Esophagus squamous epithelium (tissue), 5 donors: ENCODE measurements at places on chromosomes 16 and 17.

DNA sequence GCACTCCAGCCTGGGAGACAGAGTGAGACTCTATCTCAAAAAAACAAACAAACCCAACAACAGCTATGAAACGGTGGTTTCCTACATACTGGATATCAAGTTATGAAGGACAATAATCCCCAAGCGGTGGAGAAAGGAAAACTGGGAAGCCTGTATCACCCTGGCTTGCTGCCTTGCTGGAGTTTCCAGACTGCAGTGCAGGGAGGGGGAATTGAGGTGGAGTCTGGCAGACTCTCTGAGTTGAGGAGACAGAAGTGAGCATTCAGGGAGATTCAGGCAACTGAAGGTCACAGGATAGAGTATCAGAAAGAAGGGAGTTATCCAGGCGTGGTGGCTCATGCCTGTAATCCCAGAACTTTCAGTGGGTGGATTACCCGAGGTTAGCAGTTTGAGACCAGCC lies 11.9 kb downstream of the QRICH2 start:
- no peak for DNase-seq
- no peaks in the 10 kb centered on the region for H3K27me3 ChIP-seq
- no peaks in the 10 kb centered on the region for H3K36me3 ChIP-seq
- no peak overlapping the region for H3K4me3 ChIP-seq
- H3K4me1 ChIP-seq = no peaks in the 10 kb centered on the region

DNA sequence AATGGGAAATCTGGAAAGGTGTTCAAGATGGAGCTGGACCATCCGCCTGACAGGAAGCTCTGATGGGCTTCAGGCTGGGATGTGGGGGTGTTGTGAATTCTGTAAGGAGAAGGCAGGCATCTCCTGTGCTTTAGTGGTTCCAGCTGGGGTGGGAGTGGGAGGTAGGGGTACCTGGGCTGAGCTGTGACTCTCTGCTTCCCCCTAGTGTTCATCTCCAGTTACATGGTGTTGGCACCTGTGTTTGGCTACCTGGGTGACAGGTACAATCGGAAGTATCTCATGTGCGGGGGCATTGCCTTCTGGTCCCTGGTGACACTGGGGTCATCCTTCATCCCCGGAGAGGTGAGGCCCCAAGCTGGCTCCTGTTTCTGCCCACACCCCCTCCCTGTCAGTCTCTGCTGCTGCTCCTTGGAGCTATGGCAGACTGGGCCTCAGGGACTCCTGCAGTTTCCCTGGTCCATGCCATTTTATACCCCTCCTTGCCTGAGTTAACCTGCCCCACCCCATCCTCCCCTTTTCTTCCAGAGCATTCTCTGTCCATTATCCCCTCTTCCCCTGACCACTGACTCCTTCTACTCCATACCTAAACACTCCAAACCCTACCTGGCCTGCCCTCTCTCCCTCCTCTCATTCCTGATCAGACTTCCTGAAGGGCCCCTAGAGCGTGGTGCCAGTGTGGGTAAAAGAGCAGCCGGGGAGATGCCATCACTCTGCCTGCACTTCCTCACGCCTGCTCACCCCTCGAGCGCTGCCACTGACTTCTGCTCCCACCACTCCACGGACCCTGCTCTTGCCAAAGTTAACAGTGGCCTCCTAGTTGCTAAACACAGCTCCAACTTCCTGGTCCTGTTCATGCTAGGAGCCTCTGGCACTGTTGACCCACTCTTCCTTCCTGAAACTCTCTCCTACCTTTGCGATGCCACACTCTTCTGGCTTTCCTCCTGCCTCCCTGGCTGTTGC lies 3.4 kb downstream of the SPNS1 start:
- no peak overlapping the region for H3K4me3 ChIP-seq
- H3K27me3 ChIP-seq = no peaks in the 10 kb centered on the region
- no peak overlapping the region for H3K27ac ChIP-seq
- DNase-seq = no peak
- H3K4me1 ChIP-seq = peaks cover 8% of the 10 kb centered on the region

DNA sequence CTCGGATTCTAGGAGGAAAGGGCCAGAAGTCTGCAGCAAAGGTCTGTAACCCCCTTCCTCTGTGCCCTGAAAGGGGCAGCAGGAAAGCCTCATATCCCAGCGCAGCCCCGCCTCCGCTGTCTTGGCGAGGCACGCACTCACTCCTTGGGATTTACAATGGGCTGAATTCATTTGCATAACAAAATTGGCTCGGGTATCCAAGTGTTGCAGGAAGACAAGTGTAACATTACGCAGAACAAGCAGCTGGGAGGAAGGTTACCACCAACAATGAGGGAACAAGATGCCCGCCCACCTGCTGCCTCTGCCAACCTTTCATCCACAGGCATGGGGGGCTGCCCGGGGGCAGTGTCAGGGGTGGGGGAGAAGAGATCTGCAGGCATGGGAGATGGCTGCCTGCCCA lies 130.4 kb downstream of the MRM1 start:
- no peaks in the 10 kb centered on the region for H3K4me1 ChIP-seq
- no peak overlapping the region for H3K4me3 ChIP-seq
- H3K27ac ChIP-seq = no peak overlapping the region

GRCh38 chr16:3256146-3256865 lies at the start of gene MEFV:
Gene MEFV, minus strand, starts transcription at chr16:3256633. Its CDS starts 46 bp downstream, at chr16:3256587.
- no peaks in the 10 kb centered on the region for H3K27me3 ChIP-seq
- H3K27ac ChIP-seq = no peak within 1 kb of the TSS
- H3K4me3 ChIP-seq = no peak within 1 kb of the TSS

DNA sequence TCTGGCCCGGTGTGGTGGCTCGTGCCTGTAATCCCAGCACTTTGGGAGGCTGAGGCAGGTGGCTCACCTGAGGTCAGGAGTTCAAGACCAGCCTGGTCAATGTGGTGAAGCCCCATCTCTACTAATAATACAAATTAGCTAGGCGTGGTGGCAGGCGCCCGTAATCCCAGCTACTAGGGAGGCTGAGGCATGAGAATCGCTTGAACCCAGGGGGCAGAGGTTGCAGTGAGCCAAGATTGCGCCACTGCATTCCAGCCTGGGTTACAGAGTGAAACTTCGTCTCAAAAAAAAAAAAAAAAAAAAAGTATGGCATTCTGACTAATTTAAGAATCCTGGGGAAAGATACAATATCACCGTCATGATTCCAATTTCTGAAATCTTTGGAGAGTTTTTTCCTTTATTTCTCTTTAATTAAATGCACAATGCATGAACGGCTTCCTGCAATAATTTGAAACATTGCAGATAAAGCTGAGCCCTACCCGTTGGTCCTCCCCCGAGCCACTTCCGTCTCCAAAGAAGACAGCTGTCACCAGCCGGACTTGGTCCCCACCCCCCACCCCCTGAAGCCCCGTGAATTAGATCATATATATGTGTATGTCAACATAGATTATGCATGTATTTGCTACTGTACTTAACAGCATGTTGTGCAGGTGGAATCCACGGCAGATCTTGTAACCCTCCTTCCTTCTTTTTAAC lies 142.6 kb upstream of the PLCG2 start:
- H3K4me3 ChIP-seq = no peak overlapping the region
- no peaks in the 10 kb centered on the region for H3K27me3 ChIP-seq
- peaks cover 20% of the 10 kb centered on the region for H3K4me1 ChIP-seq
- no peak for DNase-seq
- no peak overlapping the region for H3K27ac ChIP-seq

DNA sequence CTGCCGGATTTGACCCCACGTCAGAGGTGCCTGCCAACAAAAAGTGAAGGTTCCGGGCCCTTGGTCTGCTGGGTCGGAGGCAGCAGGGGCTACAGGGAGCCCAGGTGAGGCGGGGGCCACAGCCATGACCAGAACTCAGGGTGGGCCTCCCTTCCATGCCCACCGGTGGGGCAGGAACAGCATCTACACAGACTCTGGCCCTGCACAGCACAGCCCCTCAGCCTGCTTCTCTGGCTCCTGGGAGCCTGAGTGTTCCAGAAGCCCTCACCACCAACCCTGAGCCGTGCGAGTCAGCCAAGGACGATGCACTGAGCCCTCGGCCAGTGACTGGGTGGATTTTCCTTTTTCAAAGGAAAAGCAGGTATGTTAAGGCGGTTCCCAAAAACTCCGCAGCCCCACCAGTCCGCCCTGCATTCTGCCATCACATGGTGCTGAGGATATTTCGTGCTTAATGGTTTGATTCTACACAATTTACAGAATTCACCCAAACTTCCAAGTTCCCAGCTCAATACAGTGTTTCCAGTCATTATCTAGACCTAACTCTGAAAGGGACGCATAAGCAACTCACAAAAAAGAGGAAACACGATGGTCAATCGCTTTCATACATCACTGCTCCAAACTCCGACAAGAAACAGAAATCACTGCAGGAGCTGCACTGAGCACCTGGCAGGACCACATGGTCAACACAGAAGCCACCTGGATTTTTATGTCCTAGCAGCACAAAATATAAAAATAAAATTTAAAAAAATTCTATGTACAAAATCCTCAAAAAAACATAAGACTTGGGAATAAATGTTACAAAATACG lies 19.4 kb upstream of the C16orf95 start:
- no peak overlapping the region for H3K4me3 ChIP-seq
- peaks cover 35% of the 10 kb centered on the region for H3K36me3 ChIP-seq
- H3K27me3 ChIP-seq = no peaks in the 10 kb centered on the region
- no peak for DNase-seq

DNA sequence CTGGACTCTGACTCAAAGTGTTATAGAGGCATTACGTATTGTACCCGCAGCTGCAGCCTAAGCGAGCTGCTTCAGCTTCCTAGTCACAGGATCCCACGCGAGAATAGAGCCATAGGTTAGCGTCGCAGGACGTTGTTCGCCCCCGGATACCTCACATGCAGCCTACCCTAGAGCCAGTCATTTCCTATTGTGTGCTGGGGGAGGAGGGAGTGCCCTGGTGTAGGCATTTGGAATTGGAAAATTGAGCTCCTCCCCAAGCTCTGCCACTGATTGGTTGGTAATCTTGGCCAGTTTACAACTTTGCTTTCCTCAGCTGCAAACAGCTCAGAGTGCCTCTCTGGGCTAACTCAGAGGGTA lies 530 bp downstream of the NAA60 start:
- H3K27me3 ChIP-seq = no peaks in the 10 kb centered on the region
- peak overlapping the region; percentile 58 for H3K4me3 ChIP-seq
- no peak for DNase-seq
- no peaks in the 10 kb centered on the region for H3K36me3 ChIP-seq
- peak overlapping the region; percentile 77 for H3K27ac ChIP-seq

- H3K27me3 ChIP-seq = no peaks in the 10 kb centered on the region
- no peak overlapping the region for H3K27ac ChIP-seq
- H3K4me3 ChIP-seq = no peak overlapping the region
- H3K4me1 ChIP-seq = no peaks in the 10 kb centered on the region
- no peak for DNase-seq
These were observed 52.7 kb upstream of the NETO2 start for GRCh38 chr16:47196457-47196856.

DNA sequence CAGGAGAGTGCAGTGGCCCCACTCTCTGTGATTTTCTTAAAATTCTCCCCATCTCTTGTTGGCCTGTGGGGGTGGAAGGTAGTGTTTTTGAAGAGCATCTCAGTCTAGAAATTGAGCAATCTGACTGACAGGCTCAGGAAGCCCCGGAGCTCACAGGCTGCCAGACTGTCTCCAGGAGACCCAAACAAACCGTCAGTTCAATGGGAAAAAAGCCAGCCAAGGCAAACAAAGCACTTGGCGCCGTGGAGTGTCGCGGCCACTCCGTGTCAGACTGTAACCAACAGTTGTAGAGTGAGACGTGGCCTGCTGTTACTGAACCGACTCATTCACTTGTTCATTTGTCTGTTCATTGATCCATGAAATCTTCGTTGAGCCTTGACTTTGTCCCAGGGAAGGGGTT lies 33.7 kb downstream of the RGS9 start:
- no peaks in the 10 kb centered on the region for H3K27me3 ChIP-seq
- no peaks in the 10 kb centered on the region for H3K4me1 ChIP-seq
- no peak for DNase-seq
- no peak overlapping the region for H3K4me3 ChIP-seq
- H3K36me3 ChIP-seq = no peaks in the 10 kb centered on the region

DNA sequence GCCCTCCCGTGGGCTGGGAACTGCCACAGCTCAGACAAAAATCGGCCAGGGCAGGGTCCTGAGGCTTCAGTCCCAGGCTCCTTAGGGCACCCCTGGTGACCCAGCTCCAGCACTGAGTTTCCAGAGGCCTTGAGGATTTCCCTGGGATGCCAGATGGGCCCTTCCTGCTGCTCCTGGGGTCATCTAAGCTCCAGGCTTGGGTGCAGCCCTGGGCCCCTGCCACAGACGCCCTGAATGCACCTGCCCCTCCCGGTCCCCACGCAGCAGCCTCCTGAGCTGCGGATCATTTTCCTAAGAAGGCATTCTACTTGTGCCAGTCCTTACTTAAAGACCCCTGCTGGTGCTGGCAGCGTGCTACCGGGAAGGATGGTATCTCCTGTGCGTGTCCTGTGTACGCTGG lies 6.0 kb upstream of the RNPS1 start:
- no peak for DNase-seq
- H3K27ac ChIP-seq = no peak overlapping the region
- no peaks in the 10 kb centered on the region for H3K27me3 ChIP-seq
- H3K4me1 ChIP-seq = peaks cover 19% of the 10 kb centered on the region
- H3K4me3 ChIP-seq = no peak overlapping the region

DNA sequence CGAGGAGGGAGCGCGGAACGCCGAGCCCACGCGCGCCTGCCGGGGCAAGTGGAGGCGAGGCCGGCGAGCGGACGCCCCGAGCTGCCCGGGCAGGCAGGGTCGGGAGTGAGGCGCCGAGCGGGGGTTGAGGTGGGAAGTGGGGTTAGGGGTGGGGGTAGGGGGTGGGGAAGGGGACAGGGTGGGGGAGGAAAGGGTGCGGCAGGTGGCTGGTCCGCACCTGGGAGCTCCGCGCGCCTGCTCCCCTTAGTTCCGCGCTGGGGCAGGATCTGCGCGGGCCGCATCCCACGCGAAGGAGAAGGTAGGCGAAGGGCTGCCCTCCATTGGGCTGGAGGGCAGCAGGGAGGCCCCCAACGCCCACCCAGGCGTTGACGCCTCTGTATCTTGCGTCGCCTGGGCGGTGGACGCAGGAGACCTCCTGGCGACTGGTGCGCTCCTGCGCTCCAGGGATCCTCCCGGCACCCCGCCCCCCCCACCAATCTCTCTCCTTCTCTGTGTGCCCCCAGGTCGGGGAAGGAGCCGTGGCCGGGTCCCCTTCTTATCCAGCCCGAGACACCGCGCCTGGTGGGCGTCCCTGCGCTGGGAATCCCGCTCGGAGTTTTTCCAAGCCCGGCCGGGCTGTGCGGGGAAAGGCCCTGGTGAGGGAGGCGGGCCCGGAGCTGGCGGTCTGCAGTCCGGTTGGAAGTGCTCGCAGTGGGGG lies 51.3 kb upstream of the AMZ2 start:
- no peaks in the 10 kb centered on the region for H3K36me3 ChIP-seq
- DNase-seq = no peak
- no peak overlapping the region for H3K27ac ChIP-seq

DNA sequence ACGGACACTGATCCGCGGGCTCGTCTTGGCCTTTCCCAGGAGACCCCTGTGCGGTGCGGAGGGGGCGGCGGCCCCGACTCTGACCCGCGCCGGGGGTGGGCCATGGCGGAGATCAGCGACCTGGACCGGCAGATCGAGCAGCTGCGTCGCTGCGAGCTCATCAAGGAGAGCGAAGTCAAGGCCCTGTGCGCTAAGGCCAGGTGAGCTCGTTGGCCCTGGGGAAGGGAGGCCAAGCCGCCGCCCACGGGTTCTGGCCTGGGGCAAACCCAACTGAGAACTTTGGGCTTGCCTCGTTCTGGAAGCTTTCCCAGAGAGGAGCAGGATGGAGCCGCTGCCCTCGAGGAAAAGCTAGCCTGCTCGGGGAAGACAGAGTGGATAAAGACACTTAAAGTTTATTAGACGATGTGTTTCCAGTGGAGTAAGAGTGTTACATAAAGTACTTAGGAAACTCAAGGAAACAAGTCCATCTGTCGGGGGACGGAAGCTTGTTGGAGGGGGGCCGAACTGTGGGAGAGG lies 540 bp downstream of the PPP4C start:
- peaks cover 30% of the 10 kb centered on the region for H3K4me1 ChIP-seq
- peak overlapping the region; percentile 95 for H3K27ac ChIP-seq
- no peaks in the 10 kb centered on the region for H3K27me3 ChIP-seq
- H3K36me3 ChIP-seq = peaks cover 70% of the 10 kb centered on the region
- DNase-seq = no peak
